GM23338 (cell line): ENCODE measurements at places on chromosomes 3 and 15.

DNA sequence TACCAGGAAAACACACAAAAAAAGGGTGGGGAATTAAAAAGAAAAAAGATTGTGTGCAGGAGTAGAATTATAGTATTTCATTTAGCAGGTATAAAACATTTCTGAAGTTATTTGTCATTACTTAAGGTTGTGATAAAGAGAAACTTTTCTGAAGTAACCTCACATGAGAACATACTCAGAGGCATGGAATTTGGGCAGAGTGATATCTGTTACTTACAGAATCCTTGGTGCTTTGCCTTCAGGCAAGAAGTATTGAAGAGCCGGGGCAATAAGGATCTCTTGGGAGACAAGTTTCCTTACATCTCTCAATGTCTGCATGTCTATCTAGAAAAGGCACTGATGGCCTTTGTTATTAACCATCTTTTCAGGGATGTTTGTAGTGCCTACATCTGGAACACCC, 179.7 kb upstream of the ROBO1 start:
- no peak for DNase-seq

DNA sequence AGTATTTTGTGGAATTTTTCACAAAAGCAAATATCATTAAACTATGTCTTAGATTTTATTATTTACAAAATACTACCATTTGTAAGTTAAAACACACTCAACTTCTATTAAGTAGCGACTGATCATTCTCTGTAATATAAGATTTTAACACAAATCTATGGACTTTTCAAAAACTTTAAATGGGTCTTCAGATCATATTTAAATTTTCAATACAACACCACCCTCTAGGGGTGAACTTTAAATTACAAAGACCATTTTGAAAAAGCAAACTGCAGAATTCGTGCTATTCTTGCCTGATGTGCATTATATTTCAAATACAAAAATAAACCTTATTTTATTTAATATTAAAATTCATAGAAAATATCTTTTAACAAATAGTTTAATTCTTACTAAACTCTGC, 8.2 kb upstream of the VGLL4 start:
- peak; percentile 63 for DNase-seq

DNA sequence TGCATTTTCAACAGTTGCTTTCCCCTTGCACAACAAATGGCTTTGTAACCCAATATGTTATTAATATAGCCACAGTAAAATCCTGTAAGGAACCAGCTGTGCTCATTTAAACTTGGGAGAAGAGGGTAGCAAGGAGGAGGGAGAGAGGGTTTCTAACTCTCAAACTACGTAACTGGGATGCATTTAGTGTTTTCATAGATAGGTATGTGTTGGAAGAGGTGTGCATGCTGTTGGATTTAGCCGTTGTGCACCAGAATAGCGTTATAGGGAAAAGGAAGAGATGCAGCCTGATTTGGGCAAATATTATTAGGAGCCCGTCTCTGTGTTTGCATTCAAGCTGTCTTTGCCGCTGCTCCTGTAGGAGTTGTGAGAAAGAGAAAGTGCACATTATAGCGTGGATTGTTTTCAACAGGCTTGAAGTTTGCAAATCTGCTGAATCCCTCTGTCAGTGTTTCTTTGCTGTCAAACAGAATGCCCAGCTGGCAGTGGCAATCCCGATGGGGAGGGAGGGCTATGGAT, 39.4 kb downstream of the ARPP21 start:
- no peak for DNase-seq

GRCh38 chr3:36175113-36175812, 205.0 kb upstream of the STAC start:
- no peak for DNase-seq

DNA sequence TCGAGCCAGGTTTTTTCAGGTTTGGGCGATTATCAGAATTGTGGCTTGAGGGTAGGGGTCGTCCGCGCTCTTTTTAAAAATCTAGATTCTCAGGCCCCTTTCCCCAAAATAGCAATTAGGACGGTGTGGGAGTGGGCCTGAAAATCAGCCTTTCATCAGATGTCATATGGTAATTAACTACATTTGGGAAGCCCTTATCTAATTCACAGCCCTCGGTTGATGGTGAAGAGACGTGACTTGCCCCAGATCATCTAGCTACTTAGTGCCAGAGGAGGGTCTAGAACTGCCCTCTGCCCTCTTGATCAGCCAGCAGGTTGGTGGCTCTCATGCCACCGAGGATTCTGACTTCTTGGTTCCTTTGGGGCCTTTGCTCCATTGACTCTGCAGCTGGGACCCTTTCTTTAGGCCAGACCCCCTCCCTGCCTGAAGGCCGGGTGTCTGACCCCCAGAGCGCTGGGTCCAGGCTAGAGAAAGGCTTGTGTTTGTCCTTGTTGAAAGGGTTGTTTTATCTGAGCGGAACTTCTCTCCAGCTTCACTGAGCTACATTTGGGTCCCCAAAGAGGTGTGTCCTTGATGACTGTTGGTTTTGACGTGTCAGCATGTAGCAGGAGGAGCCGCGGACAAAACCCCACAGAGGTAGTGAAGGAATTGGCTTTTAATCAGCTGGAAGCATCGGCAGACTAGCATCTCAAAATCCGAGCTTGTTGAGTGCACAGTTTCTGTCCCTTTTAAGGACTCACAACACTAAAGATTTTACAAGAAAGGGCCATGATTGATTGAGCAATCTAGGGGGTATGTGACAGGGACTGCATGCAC, 857 bp downstream of the AEN start:
- no peak for DNase-seq

DNA sequence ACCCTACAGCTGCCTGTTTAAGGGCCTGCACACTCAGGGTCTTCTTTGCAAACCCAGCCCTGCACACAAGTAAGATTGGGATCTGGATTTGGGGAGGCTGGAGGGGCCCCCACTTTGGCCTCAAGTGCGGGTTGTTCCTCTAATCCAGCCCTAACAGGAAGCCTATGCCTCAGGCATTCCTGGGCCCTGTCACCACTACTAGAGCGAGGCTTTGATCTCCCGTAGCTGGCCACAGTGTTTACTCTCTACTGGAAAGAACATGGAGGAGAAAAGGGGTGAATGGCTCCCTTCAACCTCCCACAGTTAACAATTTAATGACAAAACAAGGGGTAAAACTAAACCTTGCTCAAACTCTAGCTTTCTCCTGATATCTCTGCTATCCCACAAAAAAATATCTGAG, 48.4 kb downstream of the DZIP1L start:
- DNase-seq: no peak

DNA sequence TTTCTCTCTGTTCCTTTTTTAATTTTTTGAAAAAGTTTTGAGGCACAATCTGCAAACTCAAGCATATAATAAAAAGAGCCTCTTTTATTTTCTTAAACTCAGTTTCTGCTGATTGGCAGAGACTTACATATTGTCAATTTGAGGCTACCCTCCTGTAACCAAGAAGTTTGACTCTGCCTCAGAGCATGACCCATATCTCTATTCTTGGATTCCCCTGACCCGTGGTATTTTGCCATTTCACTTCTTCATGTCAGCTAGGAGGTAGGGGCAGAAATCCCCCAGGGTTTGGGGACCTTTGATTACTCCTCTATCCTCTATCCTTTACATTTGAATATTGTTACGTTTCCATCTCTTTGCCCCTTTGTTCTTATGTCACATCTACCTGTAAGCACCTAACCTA, 479.1 kb upstream of the ALCAM start:
- no peak for DNase-seq

- DNase-seq: no peak
Measured at GRCh38 chr3:142112601-142113000, 36.7 kb downstream of the TFDP2 start.

GRCh38 chr15:40511472-40512133, 40.8 kb downstream of the CHST14 start:
- peak; percentile 87 for DNase-seq

DNA sequence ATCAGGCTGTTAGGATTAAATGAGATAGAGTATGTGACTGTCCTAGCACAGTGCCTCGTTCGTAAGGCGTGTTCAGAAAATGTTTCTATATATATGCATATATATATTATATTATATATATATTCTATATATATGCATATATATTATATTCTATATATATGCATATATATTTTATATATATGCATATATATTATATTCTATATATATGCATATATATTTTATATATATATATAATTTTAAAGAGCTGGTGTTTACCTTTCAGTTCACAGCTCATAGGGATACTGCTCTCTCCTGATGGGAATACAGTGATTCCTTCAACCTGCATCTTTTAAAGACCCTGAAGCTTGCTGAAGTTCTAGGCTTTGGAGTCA, 702 bp downstream of the NDUFB4 start:
- no peak for DNase-seq

- no peak for DNase-seq
Measured at GRCh38 chr3:130582457-130583153, 65.6 kb downstream of the COL6A6 start.

DNA sequence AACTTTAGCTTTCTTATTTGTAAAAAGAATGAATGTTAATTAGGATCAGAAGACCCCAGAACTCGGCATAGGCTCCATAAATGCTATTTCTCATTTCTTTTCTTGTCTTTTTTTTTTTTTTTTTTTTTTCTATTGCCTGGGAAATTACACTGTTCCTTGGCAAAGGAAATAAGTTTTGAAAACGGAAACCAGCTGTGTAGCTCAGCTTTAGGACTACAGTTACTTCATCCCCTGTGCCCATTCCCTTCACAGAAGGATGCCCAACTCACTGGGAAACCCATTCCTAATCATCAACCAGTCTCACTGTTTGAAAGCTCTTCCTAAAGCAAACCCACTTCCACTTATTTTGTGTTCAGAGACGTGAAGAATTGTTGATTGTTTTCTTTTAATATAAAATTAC, 254.0 kb upstream of the IL12A start:
- no peak for DNase-seq

DNA sequence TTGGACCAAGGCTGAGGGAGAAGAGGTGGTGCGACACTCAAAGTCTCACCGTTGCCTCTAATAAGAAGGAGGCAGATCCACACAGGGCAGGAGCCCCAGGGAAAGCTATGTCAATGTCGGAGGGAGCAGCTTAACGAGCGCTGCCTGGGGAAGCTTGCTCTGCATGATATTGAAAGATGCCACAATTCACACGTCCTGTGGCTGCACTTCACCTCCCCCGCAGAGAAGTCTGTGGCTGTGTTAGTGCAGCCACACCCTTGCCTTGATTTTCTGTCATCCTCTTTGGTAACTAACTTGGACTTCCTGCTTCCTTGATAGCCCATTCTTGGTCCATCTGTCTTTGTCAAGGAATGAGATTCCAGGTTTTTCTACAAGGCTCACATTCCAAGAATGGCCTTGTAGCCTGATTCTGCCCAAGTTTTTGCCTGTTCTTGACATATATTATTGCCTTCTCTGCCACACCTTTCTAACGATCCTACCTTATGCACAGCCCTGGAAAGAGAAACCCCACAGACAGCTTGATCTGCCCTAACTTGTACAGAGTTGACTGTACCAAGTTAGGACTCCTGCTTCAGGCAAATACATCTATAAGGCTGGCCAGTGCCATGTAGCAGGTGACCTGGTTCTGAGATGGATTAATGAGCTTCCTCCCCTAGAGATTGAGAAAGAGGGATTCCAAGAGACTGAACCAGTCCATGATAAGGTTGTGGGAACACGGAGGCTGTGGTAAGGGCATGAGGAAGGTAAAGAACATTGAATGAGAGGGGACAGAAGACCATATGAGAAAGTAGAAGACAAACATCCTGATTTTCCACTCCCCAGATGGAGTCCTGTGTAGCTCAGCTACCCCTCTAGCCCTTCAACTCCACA, 153.0 kb upstream of the WNT5A start:
- DNase-seq: no peak

DNA sequence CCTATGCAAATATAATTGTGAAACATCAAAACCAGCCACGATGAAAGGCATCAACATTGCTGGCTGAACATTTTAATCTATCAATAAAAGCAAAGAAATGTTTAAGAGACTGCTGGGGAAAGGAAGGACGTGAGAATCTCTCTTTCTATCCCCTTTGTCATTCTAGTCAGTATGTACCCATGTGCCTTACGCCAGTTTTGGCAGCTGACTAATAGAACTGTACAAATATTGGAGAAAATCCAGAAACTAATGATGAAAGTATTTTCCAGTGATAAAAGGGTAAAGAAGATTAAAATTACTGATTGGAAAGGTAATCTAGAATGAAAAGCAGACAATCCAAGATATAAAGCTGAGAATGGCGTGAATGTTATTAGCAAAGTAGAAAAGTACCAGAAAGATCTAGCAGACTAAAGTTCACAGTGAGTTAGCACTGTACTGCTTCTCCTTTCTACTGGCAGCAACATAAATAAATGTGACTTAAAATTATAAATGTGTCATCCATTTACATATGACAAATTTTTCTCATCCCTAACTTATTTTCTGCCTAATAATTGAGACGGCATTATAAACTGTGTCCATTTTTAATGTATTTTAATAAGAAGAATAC, 401.9 kb upstream of the CNTN4 start:
- no peak for DNase-seq

DNA sequence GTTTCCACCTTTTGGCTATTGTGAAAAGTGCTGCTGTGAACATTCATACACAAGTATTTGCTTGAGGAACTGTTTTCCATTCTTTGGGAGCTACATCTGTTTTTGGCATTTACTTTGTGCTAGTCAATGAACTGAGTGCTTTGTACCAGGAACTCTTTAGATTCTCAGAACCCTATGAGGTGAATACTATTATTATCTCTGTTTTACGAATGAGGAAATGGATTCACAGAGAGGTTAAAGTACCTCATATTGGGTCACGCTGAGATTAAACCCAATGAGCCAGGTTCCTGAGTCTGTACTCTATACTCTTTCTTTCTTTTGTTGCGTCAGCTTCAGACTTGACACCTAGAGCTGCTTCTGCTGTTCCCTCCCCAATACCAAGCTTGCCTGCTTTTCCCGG, 358.1 kb downstream of the CNTN4 start:
- no peak for DNase-seq

GRCh38 chr3:5220193-5220592, 32.7 kb downstream of the EDEM1 start:
- no peak for DNase-seq

DNA sequence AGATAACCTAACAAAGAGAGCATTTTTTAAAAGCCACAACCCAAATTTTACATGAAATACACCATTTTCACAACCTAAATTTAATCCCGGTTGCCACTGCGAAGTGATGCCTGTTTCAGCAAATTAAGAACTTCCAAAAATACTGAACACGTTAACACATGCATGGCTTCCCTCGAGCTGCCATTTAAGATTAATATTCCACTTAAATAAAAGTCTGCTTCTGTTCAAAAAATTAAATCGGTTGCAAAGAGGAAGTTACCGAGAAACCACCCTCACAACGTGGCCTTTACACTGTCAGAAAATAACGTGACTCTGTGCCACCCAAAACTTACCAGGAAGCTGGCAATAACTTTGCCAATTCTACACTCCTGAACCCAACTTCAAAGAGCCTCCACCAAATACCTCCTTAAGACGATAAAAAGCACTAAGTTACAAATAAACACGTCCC, 1.2 kb downstream of the TBL1XR1 start:
- no peak for DNase-seq

DNA sequence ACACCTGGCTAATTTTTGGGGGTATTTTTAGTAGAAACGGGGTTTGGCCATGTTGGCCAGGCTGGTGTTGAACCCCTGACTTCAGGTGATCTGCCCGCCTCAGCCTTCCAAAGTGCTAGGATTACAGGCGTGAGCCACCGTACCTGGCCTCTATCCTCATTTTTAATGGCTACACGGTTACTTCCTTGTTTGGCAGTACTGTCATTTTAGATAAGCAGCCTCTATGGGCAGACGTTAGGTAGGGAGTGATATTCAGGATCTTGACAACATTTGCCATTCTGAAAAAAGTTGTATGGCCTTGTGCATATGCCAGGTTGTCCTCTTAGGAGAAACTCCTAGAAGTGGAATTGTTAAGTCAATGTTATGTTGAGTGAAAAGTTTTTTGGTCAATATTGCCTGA, 141.7 kb downstream of the ITPR1 start:
- DNase-seq: no peak

- DNase-seq: no peak
Measured at GRCh38 chr3:108488631-108489030, 21.8 kb downstream of the MYH15 start.
